Breast epithelium (tissue), 4 donors: ENCODE measurements at places on chromosomes 3 and 15. TPM values are rescaled to one million over a fixed set of nuclear protein-coding genes. Genes with fewer than 3 reads are reported as not detected.

DNA sequence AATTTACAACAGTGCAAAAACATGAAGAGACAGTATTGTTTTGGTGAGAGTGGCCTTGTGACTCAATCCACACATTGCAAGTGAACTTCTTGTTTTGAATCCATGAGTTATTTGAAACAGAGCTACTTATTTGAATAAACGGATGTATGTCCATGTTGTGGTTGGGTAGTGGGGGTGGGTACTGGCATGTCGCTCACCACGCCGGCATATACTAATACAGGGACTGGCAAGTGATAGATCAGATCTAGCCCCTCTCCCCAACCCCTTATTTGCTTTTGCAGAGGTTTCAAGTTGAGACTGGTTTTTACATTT, 83.8 kb downstream of the EDEM1 start:
- DNase-seq = no peak

DNA sequence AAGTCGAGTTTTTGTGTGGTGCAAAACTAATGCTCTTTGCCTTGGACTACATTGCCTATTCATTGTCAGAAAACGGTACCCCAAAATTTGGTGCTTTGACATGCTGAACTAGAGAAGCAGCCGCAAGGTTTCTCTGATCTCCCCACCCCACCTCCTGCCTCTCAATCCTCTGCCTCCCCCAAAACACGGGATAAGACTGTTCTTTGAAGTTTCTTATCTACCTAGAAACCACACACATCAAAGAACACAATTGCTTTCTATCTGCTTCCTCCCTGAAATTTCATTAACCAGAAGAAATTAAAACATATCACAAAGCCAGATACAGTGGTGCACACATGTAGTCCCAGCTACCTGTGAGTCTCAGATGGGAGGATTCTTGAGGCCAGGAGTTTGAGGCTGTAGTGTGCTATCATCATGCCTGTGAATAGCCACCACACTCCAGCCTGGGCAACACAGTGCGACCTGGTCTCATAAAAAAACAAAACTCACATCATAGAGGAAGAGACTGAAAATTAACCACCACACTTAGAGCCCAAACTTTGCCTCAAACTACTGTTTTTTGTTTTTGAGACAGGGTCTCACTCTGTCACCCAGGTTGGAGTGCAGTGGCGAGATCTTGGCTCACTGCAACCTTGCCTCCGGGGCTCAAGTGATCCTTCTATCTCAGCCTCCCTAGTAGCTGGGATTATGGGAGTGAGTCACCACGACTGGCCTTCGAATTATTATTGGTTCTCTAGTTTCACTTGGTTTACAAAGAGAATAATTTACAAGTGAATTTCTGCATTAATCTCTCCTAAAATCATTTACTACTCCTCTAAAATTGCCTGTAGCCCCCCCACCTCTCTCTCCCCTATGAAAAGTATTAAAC, 2.7 kb upstream of the PCNP start:
- no peak for DNase-seq

DNA sequence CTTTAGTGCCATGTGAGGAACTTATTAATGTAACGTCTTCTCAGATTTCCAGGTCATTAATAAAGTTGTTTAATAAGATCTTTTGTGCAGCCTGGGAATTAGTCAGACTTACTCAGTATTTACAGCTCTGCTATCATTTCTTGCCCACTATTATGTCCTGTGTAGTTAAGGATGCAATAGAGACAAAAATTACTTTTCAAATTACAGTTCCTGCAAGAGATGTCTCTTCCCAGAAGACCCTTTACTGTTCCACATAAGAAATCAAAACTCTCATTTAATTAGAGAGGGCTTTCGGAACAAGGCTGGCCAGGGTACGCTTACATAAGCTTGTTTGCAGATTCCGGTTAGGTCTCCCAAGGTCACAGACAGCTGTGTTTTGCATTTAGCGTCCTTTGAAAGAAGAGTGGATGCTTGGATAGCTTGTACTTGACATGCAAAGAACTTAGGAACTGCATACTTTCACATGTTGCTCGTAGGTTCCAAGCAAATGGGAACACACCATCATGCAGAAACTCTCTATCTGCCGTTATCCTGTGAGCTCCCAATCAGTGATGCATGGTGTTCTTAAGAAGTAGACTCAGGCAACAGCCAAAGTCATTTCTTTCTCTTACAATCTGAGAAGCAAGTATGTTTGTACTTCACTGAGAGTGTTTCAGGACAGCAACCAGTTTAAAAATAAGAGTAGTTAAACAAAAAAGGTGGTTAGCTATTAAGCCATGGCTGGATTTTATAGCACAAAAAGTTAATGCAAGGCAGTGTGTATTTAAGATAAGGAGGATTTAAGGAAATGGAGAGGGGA, 37.4 kb downstream of the FILIP1L start:
- no peak for DNase-seq

GRCh38 chr3:174058804-174059203, 661.3 kb downstream of the NLGN1 start:
- no peak for DNase-seq

DNA sequence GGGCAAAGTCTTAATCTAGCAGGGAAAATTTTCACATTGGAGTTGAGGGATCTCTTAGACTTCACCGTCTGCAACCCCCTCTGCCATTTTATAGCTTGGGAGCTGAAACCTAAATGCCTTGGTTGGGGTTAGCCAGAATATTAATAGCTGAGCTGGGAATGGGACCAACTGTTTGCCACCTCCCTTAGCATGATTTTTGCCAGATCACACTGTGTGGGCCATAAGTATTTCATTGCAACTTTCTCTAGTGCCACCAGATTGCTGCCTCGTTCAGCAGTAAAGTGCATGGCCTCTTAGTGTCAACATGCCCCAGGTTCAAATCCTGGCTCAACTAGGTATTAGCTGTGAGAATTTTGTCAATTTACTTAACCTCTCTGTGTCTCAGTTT, 55.9 kb upstream of the ABHD17C start:
- no peak for DNase-seq

GRCh38 chr3:56823984-56824703, 22.4 kb upstream of the ARHGEF3 start:
- DNase-seq = no peak

- no peak for DNase-seq
These were observed 63.5 kb downstream of the FNDC3B start for GRCh38 chr3:172102883-172103310.

DNA sequence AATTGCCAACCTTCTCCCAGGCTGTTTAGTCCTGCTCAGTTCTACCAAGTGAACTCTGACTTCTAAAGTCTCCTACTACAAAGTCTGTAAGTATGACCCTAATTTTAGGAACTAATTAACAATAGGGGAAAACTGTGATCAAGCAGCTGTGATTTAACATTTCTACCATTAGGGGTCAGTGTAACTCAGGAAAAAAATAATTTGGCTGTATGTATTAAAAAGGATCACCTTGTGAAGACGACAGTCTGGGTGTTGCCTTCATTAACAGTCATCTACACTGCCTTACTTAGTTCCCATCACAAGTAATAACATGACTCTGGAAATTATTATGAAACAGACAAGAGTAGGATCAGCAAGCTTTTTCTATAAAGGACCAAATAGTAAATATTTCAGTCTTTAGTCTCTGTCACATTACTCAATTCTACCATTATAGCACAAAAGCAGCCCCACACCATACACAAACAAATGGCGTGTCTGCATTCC, 4.2 kb upstream of the NPHP3 start:
- no peak for DNase-seq

- no peak for DNase-seq
These were observed 99.8 kb upstream of the HERC1 start for GRCh38 chr15:63933522-63933921.

DNA sequence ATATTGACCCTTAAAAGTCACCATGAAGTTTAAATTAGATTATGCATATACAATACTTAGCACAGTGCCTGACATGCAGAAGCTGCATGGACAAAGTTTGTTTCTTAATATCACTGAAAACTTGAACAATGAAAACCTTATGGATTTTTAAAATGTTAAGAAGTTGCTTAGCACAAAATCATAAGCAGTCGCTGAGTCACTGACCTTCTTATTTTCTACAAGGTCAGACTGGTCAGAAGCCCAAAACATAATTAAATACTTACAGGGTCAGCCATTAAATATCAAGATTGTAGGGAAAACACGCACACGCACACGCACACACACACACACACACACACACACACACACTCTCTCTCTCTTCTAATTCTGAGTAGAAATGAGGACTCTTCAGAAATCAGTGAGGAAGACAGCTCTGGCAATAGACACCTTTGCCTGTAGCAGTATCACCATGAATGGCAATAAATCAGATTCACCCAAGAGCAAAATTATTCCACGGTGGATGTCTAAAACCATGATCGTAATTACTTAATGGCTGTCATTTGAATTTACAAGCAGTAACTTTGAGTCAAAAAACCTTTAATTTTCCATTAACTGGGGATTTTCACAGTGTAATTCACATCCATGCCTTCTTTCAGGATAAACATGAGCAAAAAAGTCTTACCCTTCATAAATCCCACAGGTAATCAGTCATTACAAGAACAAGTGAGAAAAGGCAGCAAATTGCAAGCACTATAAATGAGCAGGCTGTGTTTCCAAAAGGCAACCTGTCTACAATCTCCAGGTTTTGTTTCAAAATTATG, 147.5 kb downstream of the OSBPL10 start:
- no peak for DNase-seq

- no peak for DNase-seq
These were observed 146.3 kb upstream of the CTDSPL start for GRCh38 chr3:37715358-37715757.

- no peak for DNase-seq
These were observed 524 bp upstream of the TOPBP1 start for GRCh38 chr3:133662278-133662651.

GRCh38 chr3:69500604-69501003, 114.7 kb upstream of the FRMD4B start:
- DNase-seq = no peak

DNA sequence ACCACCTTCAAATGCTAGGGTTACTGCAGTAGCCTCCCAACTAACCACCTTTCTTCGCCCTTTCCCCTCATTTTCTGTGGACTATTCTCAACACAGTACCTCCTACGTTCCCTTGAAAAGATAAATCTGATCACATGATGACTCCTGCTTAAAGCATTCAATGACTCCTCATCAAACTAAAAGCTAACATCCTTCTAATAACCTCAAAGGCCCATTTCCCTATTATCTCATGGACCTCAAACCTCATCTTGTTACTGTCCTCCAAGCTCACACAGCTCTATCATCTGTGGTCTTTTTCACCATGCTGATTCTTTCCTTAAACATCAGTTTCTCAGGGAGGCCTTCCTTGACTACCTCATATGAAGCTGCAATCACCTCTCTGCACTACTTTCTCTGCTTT, 29.6 kb downstream of the GADL1 start:
- no peak for DNase-seq

GRCh38 chr15:95132774-95133173, 901.4 kb downstream of the MCTP2 start:
- no peak for DNase-seq

DNA sequence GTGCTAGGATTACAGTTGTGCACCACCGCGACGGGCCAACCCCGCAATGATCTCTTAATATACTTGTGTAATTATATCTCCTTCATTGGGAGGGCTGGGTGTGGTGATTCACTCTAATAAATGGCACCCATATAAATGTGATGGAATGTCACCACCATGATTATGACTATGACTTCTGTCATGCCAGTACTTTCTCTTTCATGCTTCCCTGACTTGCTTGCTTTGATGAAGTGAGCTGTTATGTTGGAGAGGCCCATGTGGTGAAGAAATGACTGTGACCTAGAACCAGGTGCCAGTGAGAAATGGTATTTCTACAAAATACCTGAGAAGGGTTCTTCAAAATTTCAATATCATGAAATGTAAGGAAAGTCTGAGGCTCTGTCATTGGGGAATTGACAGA, 24.4 kb upstream of the TP63 start:
- no peak for DNase-seq

DNA sequence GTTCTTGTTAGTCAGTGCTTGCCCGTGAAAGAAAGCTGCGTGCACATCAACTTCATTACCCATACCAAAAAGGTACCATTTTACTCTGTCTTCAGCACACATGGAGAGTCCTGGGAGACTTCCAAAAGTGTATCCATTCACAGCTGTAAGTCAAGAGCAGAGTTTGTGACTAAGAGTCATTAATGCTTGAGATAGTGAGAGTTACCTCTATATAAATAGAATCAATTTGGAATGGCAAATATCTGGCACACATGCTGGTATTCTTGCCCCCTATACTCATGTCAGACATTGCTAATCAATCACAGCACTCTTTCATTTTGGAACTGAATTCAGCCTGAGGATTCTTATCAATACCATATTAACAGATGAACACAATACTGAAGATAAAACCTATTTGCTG, 14.2 kb downstream of the CP start:
- no peak for DNase-seq

GRCh38 chr3:27503526-27503925, 19.3 kb upstream of the SLC4A7 start:
- no peak for DNase-seq

GRCh38 chr3:39025222-39025970, 26.3 kb downstream of the SCN11A start:
- no peak for DNase-seq

DNA sequence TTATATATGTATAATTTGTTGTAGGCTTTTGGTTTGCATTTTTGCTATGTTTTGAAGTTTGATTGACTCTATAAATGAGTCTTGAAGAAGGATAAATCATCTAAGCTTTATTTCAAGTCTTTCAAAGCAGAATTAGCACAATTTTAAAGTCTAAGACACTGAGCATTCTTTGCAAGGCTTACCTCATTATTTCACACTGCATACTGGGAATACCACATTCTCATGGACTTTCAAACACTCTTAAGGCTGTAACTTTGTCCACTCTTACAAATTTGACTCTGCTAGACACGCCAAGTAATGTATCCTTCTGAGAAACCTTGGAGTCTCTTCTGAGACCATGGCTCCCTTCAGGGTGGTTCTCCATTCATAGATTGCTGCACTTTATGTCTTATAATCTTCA, 281.3 kb upstream of the COL8A1 start:
- DNase-seq = no peak

- no peak for DNase-seq
These were observed 68.0 kb upstream of the MNS1 start for GRCh38 chr15:56532721-56533460.

- no peak for DNase-seq
These were observed 7.5 kb downstream of the PCSK6 start for GRCh38 chr15:101481917-101482525.

- no peak for DNase-seq
These were observed 1.9 kb downstream of the MAP2K1 start for GRCh38 chr15:66388576-66388975.

The CCDC33 gene
- total RNA-seq = not detected

The CX3CR1 gene
- 0.32 TPM for total RNA-seq

The ROPN1 gene
- 6.1 TPM for total RNA-seq

The C2CD4A gene
- total RNA-seq = not detected
